ENCODE measurements at places on chromosomes 3 and 15. TPM values are rescaled to one million over a fixed set of nuclear protein-coding genes. Genes with fewer than 3 reads are reported as not detected.

DNA sequence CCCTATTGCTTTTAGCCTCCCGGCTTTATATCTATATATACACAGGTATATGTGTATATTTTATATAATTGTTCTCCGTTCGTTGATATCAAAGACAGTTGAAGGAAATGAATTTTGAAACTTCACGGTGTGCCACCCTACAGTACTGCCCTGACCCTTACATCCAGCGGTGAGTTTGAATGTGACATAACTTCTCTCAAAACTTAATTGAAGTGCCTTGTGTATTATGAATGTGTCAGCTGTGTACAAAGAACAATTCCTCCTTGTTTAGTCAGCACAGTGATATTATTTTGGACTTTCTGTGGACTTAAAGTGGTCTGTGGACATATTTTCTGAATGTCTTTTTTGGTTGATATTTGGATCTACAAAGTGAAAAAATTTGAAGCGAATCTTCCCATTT, 220 bp downstream of the TP63 start:
- no peak for DNase-seq

GRCh38 chr15:81968691-81969090, 77.1 kb downstream of the MEX3B start:
- DNase-seq, result no peak

Gene CSTA
- polyA plus RNA-seq, result 0.30 TPM

Gene MYO5C
- polyA plus RNA-seq, result 0.22 TPM

Gene ALS2CL
- polyA plus RNA-seq, result 12.6 TPM

DNA sequence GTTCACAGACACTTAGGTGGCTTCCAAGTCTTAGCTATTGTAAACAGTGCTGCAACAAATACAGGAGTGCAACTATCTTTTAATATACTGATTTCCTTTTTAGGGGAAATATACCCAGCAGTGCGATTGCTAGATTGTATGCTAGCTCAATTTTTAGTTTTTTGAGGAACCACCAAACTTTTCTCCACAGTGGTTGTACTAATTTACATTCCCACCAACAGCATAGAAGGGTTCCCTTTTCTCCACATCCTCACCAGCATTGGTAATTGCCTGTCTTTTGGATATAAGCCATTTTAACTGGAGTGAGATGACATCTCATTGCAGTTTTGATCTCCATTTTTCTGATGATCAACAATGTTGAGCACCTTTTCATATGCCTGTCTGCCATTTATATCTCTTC, 58.9 kb downstream of the ZNF148 start:
- no peak for DNase-seq

DNA sequence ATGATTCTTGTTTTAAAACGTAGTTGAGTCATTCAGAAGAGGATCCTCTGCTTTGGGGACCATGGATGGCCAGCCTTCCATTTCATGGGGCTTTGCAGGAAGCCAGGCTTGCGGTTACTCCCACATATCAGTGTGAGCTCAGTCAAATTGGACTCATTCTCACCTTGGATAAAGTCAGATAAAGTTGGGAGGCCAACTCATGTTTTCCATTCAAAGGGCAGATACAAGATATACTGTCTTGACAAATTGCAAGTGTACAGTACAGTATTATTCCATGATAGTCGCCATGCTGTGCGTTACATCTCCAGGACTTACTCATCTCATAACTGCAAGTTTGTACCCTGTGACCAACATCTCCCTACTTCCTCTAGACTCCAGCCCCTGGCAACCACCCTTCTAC, 25.5 kb upstream of the B3GNT5 start:
- no peak for DNase-seq

Gene SI
- polyA plus RNA-seq, result not detected

- DNase-seq, result no peak
These were observed 389.1 kb upstream of the RARB start for GRCh38 chr3:25038922-25039321.

Gene PLSCR4
- polyA plus RNA-seq, result not detected

- DNase-seq, result no peak
These were observed 5.4 kb downstream of the IQCF6 start for GRCh38 chr3:51773529-51774056.

Gene PEAK1
- polyA plus RNA-seq, result 1.8 TPM

DNA sequence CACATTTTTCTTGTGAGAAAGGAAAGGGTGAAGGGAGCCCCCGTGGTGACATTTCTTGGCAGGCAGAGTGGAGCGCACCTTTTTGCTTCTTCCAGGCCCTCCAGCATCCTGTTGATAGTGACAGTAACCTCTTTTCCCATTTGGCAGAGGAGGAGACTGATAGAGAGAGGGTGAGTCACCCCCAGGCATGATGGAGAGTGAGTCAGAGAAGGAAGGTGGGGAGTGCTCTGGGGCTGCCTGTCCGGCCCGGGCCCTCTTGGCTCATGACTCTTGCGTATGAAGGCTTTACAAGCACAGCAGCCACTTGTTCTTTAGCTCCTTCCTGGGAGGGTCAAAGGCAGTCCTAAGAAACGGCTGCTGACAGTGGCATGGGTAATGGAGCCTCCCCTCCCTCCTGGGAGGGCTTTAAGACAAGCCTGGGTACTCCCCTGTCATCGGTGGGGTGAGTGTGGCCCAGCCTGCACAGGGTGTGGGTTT, 16.0 kb downstream of the ANKRD63 start:
- no peak for DNase-seq

DNA sequence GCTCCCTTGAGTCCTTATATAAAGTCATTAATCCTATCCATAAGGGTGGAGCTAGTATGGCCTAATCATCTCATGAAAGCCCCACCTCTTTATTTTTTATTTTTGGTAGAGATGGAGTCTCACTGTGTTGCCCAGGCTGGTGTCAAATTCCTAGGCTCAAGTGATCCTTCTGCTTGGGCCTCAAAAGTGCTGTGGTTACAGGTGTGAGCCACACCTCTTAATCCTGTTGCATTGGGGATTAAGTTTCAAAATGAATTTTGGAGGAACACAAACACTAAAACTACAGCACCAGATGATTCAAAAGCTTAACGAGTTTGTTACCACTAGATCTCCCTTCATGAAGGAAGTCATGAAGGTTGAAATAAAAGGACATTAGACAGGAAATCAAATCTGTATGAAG, 27.7 kb downstream of the RAB7A start:
- DNase-seq, result no peak

DNA sequence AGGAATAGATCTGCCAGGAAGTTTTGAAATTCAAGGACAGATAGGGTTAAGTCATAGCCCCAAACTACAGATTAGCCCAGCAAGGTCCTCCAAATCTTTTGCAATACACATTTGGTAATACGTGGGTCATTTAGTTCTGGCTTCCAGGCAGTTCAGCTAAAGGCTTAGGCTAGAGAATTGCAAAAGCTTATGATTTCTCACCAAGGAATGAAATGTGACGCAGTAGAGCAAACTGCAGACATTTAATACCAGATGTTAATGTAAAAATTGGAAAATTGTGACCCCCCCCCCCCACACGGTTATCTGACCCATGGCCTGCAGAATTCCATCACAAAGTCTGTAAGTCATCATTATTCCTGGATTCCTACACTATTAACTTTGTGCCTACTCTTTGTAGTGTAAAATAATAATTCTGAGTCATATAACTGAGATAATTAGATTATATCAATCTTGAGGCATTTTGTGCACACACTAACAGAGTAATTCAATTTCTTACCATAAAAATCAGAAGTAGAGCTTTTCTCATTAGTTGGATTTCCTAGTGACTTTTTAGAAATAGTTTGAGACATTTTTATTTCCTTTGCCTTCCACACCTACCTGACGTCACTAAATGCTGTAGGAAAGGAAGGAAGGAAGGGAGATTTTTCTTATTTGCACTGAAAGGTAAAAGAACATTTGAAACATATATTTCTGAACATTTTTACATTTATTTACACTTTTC, 235.2 kb downstream of the DTWD1 start:
- DNase-seq, result no peak

Gene FHIT
- 54.3 TPM for polyA plus RNA-seq

Gene SNTN
- polyA plus RNA-seq, result not detected

Gene PCOLCE2
- not detected for polyA plus RNA-seq

Gene HACL1
- 40.1 TPM for polyA plus RNA-seq

DNA sequence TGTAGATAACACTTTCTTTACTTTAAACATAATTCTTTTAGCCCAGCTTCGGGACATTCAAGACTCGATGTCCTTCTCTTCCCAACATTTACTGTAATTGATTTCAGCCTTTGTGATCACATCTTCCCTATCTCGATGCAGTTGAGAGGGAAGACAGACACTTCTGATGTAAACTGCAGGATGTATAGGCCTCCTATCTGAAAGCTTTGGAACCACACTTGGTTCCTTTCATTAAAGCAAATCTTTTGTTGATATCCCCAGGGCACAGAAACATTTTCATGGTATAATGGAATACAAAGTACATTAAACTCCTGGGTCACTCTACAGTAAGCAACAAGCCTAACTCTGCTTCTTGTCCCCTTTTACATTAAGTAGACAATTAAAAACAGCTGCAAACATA, 6.4 kb downstream of the GRM7 start:
- no peak for DNase-seq

Gene NR2F2
- polyA plus RNA-seq, result not detected

- DNase-seq, result no peak
These were observed 32.2 kb downstream of the SLC24A1 start for GRCh38 chr15:65653801-65654521.

Gene ADAMTS7
- polyA plus RNA-seq, result not detected

- no peak for DNase-seq
These were observed 28.5 kb downstream of the EFCAB12 start for GRCh38 chr3:129399895-129400357.

DNA sequence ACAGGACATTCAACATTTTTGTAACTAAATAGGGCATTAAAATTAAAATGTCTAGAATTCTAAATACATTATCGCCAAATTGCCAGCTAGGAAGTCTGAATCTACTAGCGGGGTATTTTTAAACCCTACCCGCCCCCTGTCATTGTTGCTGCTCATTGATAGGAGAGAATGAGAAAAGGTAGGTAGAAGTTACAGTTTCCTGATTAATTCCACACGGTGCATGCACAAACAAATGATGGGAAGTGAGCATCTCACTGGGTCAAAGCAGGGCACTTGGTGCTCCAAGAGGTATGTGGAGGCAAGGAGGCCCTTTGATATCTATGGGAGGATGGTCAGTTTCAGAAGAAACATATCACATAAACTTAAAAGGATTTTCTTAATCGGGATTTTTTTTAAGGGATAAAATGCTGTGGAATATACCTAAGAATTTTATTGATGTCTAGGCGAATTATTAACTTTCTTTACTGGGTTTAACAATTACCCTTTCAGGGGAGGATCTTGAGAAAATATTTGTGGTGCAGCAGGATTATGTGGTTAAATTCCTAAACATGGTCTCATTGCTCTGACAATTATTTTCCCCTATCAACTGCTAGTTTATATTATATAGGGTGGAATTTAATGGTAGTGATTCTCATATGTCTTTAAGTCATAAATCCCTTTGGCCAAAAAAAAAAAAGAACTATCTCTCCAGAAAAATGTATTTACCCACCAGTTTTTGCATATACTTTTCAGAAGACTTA, 236.0 kb upstream of the GOLGA6L4 start:
- no peak for DNase-seq

GRCh38 chr15:27182561-27183110, 211.7 kb downstream of the GABRG3 start:
- DNase-seq, result no peak

GRCh38 chr3:184110316-184110725, 13.5 kb downstream of the HTR3E start:
- no peak for DNase-seq

- no peak for DNase-seq
These were observed 131.0 kb upstream of the UMPS start for GRCh38 chr3:124599147-124599765.

DNA sequence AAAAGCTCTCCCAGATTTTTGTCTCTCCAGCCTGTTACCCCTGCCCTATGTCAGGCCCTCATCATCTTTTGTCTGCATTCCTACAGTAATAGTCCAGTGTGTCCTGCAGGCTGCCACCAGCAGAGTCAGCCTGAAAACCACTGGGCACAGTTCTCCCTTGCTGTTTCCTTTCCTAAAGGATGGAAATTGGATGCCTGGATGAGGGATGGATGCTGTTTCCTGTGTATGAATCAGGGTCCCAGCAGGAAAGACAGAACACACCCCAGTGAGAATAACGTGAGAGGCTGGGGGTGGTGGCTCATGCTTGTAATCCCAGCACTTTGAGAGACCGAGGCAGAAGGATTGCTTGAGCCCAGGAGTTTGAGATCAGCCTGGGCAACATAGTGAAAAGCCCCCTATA, 3.3 kb upstream of the SNX33 start:
- DNase-seq, result no peak
